ENCODE measurements at places on chromosomes 2 and 18.

- DNase-seq: no peak
Measured at GRCh38 chr2:117859924-117860647, 45.6 kb downstream of the DDX18 start.

DNA sequence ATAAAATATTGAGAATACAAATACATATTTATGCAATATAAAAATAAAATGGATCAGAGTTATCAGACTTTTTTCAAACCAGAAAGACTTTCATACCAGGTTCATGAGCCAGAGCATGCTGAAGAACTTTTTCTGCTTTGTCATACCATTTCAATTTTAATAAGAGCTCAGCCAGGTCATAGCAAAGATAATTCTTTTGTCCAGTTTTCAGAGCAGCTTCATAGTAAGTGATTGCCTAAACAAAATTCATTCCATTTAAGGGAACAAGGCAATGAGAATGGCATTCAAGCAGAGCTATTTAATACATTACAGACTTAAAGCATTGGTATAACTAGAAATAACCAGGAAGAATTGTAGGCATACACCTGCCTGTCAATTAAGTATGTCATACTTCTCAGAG, 42.3 kb downstream of the TTC21B start:
- peak; percentile 51 for DNase-seq

DNA sequence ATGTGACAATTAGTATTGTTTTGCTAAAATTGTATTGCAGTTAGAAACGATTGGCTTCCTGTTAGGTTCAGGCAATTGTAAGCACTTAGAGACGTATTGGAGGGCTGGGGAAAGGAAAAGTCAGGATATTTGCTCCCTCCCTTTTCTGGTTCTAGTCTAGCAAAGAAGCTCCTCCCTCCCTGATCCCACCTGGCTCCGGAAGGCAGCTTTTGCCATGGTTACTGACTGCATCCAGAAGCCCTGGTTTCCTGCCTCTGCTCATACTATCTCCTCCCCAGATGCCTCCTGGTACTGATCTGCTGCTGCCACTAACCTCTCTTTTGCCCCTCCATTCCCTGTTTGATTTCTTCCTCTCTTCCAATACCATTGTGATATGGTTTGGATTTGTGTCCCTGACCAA, 275.9 kb downstream of the MREG start:
- no peak for DNase-seq

GRCh38 chr2:227774895-227775842, 29.5 kb downstream of the SCYGR8 start:
- no peak for DNase-seq

- peak; percentile 14 for DNase-seq
Measured at GRCh38 chr2:28454016-28454930, 41.6 kb upstream of the PLB1 start.

DNA sequence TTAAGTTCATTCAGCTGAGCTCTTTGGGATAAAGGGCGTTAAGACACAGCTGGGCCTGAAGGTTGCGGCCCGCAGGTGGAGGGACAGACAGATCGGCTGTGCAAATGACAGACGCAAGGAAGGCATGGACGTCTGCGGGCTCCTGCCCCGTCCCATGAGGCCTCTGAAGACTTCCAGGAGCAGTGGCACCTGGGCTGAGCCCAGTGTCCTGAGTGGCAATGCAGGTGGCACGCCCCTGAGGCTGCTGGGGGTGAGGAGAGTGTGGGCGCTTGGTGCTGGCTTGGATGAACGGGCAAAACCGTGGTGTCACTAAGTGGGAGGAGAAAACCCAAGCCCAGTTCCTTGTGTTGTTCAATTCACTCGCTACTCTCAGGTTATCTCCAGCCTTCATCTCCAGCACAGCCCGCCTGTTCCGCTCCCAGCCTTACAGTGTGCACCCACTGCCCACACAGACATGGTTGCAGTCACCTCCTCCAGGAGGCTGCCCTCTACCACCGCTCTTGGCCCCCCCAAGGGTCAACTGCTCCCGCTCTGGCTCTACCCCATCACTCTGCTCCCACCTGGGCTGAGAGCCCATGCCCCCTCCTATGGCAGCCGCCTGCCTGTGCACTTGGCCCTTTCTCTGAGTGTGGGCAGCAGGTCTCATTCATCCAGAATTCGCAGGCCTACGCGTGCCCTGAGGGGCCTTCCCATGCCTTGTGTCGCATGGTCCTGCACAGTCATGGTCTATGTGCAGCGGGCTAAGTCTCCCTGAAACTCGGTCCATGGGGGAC, 50.3 kb downstream of the PTGR3 start:
- DNase-seq: no peak

DNA sequence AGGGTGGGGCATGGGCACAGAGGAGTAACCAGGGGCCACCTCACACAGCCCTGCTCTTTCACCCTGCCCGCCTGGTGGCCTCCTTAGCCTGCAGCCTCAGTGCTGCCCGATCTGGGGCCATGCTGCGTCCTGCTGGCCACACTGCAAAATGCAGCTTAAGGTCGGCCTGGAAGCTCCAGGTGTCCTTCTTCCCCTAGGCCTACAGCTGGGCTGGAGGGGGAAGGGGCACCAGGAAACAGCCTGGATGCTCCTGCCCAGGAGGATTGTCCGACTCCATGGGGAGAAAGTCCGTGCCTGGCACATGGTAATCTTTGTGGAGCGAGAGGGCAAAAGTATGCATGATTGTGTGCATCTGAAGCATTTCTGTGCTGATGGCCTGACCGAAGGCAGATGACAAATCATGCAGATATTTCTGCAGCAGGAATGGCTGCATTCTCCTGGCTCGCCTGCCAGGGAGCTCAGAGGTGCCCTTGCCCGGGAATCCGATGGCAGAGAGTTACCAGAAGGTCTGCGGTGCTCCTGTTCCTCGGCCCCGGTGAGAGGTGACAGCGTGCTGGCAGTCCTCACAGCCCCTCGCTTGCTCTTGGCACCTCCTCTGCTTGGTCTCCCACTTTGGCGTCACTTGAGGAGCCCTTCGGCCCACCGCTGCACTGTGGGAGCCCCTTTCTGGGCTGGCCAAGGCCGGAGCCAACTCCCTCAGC, 12.8 kb upstream of the ALPP start:
- DNase-seq: peak; percentile 48

DNA sequence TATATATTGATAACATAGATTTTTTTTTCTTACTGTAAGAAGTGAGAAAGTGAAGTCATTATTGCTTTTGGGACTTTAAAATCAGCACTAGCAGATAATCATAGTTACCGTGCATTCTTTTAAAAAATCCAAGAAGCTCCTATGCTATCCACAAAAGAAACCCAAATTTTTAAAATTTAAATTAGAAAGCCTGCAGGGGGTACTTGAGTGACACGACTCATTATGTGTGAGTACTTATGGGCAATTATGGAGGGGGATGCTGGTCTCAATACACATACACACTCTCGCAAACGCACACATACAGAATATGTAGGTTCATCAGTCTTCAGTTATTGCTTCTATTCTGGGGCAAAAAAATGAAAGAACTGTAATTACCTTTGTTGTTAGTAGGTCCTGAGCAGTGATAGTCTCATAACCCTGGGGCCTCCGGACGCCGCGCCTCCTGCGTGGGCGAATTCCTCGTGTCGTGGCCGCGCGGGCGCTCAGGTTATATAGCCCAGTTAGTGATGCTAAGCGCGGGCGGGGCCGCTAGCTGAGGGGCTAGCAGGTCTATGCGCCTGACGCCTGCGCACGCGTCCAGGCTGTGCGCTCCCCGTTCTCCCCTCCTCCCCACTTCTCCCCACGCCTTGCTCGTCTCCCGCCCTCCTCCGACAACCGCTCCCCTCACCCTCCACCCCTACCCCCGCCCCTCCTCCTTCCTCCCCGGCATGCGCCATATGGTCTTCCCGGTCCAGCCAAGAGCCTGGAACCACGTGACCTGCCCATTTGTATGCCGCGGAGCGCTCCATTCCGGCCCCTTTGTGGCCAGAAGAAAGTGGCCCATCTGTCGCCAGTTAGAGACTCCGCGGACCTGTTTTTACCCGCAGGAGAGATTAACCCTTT, at the start of gene NEUROD1:
Gene NEUROD1 (minus strand): TSS at position 463 of the 882 bp plus-strand sequence. CDS start 1,657 bp downstream, outside the sequence.
- no peak for DNase-seq

DNA sequence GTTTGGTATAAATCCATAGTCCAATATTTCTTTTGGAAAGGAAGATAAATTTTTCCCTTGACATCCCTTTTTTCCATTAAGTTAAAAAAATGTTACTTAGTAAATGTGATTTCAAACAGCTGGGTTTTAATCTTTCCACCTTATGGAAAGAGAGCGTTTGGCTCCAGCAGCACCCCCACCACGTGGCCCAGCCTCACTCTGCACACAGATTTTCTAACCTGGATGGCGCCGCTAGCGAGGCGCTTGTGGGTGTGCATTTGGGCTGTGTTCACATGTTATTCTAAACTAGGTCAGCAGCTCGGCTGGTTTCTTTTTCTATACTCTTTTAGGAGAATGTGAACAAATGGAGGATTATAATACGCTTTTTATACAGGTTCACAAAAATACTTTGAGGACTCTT, 218.0 kb downstream of the LDLRAD4 start:
- DNase-seq: no peak

GRCh38 chr18:31677592-31677991, 6.8 kb downstream of the B4GALT6 start:
- no peak for DNase-seq

Measured in brain microvascular endothelial cell (primary cell).